ENCODE measurements at places on chromosomes 7 and 10.

GRCh38 chr7:3861386-3861785 lies 560.3 kb downstream of the SDK1 start:
- no peak for DNase-seq

GRCh38 chr10:122127943-122128342 lies 139.0 kb downstream of the TACC2 start:
- DNase-seq, result no peak

DNA sequence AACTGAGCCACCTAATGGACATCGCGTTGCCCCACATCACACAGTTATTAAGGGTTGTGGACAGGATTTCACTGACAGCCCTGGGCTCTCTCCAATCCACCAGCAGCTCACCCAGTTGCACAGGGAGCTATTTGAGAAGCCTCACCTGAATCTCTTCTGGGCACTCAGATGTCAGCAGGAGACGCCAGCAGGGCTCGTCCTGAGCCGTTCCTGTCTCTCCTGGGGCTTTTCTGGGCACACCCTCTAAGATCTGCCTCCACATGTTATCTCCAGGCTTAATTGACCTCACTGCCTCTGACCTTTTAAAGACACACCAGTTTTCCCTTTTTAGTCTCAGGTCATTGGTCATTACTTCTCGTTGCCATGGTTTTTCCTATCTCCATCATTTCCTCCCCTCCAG lies 63.0 kb downstream of the GRID1 start:
- DNase-seq, result no peak

GRCh38 chr7:125119559-125120115 lies 190.0 kb upstream of the POT1 start:
- no peak for DNase-seq

GRCh38 chr7:82701949-82702348 lies 258.4 kb upstream of the CACNA2D1 start:
- no peak for DNase-seq

DNA sequence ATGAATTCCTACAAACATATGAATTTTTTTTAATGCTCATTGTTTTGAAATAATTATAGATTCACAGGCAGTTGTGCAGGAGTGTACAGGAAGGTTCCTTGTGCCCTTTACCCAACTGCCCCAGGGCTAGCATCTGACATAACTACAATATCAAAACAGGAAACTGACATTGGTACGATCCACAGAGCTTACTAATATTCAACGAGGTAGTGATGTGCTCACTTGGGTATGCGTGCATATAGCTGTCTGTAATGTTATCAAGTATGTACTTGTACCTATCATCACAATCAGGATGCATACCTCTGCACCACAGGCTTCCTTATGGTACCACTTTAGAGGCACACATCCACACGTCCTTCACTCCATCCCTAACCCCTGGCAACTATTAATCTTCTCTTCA lies 68.3 kb downstream of the BMS1 start:
- no peak for DNase-seq

DNA sequence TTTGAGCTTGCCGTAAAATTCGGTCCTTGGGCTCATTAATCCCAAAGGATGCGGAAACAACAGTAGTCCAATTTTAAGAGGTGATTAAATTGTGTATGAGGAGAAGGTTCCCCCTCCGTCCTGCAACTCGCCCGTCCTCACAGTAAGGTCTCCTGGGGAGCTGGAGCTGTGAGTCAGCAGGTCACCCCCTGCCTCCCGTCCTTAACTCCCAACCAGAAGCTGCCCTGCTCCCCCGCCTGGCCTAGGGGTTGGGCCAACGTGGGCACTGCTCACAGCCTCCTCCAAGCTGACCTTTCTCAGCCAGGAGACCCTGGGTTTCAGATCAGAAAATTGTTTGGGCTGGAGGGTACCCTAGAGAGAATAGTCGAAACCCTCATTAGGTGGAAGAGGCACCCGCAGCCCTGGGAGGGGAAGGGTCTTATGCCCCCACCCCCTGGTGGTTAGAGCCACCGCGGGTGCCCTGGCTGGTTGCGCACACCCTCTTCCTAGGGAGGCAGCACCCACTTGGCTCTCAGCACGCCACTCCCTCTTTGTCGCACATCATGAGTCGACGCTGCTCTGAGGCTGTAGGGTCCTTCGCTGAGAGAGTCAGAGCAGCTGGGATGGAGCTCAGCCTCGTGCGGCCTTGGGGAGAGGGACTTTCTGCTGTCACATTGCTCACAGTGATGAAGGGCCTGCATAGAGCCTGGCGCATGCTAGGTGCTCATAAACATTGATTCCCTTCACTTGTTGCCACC lies 131.2 kb downstream of the TACC2 start:
- DNase-seq, result no peak

- DNase-seq, result no peak
Measured at GRCh38 chr7:145698526-145699262, 417.9 kb upstream of the CNTNAP2 start.

DNA sequence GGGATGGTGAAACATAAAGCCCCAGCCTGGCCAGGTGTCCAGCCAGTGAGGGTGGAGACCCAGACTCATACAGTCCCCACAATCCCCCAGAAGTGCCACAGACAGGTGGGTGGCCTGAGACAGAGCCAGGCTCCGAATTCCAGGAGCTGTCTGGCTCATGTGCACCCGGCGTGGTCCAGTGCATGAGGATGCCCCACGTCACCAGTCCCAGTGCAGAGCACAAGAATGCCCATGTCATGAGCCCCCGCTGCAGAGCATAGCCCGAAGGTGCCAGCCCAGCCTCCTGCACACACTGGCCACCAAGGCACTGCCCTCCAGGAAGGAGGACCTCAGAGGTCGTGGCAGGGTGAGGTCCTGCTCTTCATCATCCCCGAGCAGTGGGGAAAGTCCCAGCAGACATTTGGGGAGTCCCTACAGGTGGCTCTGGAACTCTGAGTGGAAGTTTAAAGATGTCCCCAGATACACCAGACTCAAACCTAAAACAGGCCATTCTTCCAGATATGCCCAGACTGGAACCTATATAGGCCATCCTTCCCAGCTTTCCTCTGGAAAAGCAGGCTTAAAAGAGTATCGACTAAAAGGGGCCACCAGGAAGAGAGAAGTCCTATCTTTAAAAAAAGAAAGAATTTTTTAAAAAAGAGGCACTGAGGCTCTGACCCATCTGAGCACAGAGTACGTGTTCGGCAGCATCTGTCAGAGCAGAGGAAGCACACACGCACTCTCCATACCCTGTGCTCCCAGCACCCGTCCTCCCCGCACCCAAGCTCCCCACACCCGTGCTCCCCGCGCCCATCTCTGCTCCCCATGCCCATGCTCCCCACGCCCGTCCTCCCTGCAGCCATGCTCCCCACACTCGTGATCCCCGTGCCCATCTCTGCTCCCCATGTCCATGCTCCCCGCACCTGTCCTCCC lies 11.5 kb downstream of the DIP2C start:
- DNase-seq, result no peak

- no peak for DNase-seq
Measured at GRCh38 chr7:146131701-146132100, 15.1 kb downstream of the CNTNAP2 start.

DNA sequence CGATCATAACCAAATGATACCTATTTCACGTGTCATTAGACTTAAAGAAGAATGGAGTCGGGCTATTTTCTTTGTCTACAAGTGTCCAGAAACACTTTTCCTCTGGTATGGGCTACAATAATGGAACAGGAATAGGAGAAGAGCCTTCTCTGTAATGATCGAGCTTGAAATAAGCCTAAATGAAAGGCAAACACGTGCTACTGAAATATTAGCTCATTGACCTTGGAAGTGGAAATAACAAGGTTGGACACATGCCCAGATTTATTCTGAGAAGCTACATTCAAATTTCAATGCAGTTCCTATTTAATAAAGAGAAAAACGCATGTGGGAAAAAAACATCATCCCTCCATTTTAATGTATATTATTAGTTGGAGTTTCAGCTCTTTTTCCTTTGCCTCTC lies 254.7 kb upstream of the PTER start:
- DNase-seq, result no peak

DNA sequence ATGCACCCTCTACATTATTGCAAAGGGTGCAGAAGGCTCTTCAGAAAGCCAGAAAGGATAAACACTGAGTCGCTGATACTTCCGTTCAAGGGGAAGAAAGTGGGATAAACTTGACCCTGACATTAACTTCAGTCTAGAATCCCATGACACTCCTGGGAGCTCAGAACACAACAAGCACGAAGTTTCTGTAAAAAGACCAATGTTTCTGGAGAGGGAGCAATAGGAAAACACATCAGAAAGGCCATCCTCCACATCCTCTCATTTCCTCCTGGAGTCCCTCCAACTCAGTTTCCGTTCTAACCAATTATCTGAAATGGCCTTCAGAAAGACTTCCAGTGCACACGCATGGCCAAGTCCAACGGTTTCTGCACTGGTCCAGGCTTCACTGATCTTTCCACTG lies 113.5 kb downstream of the SORBS1 start:
- no peak for DNase-seq

GRCh38 chr10:59752278-59752940 lies 846 bp downstream of the MRLN start:
- no peak for DNase-seq

DNA sequence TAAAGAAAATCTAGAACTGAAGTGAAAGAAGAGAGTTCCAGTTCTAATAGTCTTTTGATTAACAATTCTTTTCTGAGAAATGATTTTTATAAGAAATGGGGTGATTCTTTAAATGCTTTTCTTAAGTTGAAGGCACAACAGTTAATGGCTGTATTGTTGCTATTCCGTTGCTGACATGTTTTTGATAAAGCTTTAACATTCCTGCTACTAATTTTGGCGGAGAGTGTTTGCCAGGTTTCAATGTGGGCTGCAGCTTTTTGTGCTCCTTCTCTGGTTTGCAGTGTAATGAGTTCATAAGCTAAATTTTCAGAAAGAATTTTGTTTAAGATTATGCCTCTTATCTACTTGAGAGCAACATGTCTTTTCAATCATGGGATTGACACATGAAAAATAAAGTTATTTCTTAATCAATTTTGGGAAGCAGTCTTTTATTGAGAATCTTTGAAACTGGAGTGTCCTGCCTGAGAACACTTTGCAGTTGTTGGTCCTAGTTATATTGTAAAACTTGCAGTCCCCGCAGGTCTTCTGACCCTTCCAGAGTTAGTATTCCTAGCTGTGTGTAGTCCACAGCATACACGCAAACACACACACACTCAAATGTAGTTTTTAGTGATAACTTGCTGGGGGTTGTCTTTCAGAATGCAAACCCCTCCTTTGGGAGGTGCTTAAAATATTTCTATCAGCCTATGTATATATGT lies 56.7 kb downstream of the COL17A1 start:
- DNase-seq, result no peak

- DNase-seq, result no peak
Measured at GRCh38 chr10:11007476-11008020, 10.1 kb upstream of the CELF2 start.

- DNase-seq, result no peak
Measured at GRCh38 chr10:24790599-24790998, 66.9 kb upstream of the ARHGAP21 start.

DNA sequence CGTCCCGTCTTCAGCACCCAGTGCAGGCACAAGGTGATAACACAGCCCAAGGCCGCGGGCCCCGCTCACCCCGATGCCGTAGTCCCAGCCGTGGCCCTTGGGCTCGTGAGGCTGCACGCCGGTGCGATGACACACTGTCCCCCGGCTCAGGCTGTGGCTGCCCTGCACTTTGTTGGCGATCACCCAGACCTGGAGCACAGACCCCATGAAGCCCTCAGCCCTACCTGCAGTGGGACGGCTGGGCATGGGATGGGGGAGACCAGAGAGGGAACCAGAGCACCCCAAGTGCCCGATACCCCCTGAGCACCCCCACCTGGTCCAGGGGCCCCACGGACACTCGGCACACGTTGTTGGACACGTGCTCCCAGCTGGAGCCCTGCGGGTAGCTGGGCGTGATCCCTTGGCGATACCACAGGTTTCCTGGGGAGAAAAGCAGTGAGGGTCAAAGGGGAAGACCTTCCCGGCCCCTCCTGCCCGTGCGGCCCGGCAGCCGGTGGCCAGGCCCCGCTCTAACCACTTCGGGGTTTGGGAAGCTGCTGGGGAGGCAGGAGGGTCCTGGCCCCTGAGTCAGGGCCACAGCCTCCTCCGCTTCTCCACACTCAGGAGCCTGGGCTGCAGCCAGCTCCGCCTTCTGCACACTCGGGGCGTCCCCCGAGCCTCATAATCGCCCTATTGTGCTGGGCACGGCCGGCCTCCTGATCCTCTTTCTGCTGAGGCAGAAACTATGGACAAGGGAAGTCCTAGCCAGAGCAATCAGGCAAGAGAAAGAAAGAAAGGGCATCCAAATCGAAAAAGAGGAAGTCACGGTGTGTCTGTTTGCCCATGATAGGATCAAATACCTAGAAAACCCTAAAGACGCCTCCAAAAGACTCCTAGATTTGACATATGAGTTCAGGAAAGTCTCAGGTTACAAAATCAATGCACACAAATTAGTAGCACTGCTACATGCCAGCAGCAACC lies 6.7 kb downstream of the BHLHA15 start:
- DNase-seq, result no peak

DNA sequence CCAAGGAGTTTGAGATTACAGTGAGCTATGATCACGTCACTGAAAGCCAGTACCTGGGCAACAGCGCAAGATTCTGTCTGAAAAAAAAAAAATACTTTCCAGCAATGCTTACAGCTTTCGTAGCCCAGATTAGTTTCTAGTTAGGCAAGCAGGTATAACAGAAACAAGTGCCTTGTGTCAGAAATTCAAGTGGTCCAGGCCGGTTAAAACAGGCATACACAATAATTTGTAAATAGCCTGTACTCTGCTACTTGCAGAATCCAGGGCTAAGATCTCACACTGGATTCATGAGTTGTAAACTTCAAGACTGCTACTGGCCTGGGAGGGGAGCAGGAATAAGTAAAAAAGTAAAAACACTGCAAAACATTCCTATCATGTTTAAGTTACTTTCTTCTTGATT lies 512.9 kb downstream of the IPMK start:
- DNase-seq, result no peak

DNA sequence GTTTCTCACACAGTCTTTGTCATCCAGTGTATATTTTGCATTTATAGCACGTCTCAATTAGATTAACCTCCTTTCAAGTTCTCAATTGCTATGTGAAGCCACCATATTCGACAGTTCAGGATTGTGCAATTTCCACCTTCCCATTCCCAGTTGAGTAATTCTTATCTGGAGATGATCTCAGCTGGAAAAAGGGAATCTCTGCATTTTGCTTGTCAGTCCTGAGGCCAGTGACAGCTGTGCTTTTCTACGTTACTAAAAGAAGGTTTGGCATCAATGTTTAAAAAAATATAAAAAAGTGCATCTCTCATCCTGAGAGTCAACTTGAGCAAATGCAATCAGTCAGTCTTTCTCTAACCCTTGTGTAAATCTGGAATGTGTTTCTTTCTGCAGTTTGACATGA lies 247.7 kb downstream of the PRKG1 start:
- no peak for DNase-seq

DNA sequence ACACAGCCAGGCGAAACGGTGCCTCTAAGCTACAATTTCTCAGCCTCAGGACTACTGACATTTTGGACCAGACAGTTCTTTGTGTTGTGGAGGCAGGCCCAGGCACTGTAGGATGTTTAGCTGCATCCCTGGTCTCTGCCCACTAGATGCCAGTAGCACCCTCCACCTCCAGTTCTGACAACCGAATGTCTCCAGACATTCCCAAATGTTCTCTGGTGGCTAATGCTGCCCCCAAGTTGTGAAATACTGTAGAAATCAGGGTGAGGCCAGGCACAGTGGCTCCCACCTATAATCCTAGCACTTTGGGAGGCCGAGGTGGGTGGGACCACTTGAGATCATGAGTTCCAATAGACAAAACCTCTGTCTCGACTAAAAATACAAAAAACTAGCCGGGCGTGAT lies 18.2 kb downstream of the HNRNPF start:
- DNase-seq, result no peak

Measured in HS-27A (cell line).